ENCODE measurements at places on chromosomes 7 and 10. TPM values are rescaled to one million over a fixed set of nuclear protein-coding genes. Genes with fewer than 3 reads are reported as not detected.

GRCh38 chr10:117610321-117610720 is 67.8 kb downstream of the EMX2 start:
- no peak for DNase-seq

DNA sequence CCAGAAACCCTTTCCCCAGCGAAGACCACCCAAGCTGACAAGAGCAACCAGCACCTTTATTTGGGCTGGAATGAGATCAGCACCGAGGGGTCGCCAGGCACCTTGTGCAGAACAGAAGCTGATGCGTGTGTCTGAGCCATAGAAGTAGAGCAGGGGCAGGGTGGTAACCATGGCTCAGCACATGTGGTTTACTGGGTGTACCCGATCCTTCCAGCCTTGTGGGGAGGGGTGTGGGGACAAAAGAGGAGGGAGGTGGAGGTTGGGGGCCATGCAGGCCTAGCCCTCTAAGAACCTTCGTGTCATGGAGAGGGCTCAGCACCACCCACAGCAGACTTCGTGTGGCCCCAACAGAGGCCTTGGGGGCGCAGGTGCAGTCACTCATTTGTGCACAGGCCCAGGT is 84.0 kb upstream of the GTF2I start:
- no peak for DNase-seq

- no peak for DNase-seq
Observed at GRCh38 chr10:112955582-112956421, 5.8 kb downstream of the TCF7L2 start.

DNA sequence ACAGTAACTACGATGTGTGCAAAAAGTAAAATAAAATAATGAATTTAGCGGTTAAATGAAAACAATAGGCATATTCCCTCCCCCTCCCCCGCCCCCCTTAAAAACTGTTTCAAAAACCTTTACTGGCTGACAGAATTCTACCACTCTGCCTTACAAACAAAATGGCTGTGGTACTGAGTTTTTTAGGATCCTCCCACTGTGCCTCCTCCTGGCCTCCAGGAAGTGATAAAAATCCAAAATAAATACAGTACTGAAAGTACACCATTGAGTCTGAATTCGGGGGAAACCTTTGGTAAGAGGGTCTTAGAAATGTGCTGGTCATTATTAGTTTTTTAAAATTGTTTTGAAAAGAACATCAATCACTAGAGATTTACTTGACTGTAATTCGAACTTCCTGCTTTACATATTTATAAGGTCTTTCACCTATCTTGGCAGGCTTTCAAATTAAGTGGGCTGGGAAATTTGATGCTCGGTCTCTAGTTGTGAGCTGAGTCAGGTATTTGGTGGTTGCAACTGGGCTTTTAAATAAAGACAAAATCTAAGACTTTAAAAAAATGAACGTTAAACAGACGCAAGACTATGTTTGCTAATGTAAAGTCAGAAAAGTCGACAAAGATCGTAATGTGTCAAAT is 32.5 kb upstream of the EPC1 start:
- no peak for DNase-seq

DNA sequence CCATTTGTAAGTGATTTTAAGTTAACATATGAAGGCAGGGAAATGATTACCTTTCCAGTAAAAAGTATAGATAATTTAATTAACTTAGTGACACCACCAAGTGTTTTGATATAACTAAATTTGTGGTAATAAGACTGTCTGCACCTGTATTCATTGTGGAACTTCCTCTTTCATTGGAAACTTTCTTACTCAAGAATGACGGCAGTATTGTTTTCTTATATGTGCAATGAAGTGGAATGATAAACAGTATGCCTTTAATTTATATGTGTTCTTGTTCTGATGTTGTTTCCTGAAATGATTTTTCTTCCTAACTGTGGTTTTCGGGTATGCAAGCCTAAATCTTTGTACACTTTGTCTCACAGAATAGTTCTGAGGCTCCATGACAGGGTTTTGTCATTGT is 46.4 kb downstream of the CASD1 start:
- no peak for DNase-seq

- DNase-seq, result no peak
Observed at GRCh38 chr7:120334475-120334874, 61.5 kb downstream of the KCND2 start.

DNA sequence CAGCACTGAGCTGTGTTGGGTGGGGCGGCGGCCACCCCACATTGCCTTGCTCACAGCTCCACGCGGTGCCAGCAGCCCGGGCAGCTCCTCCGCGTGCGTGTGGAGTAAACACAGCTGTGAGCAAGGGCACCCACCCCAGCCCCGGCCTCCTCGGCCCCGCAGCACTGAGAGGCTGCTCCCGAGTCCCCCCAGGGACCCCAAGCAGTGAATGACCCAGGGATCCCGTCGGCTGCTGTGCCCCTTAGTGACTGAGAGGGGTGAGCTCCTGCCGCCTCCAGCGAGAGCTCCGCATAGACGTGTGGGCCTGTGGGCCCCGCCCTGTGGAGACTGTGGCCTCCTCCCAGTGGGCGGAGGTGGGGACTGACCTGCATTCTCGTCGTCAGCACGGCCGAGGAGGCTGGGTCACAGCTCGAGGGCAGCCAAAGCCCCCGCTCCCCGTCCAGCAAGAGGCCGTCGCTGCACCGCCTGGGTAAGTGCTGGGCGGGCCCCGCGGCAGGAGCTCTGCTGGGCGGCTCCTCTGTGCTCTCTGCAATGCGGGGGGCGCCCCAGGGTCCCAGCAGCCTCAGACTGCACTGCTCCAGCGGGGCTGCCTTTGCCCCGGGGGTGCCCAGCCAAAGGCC is 29.9 kb upstream of the UTF1 start:
- DNase-seq, result no peak

DNA sequence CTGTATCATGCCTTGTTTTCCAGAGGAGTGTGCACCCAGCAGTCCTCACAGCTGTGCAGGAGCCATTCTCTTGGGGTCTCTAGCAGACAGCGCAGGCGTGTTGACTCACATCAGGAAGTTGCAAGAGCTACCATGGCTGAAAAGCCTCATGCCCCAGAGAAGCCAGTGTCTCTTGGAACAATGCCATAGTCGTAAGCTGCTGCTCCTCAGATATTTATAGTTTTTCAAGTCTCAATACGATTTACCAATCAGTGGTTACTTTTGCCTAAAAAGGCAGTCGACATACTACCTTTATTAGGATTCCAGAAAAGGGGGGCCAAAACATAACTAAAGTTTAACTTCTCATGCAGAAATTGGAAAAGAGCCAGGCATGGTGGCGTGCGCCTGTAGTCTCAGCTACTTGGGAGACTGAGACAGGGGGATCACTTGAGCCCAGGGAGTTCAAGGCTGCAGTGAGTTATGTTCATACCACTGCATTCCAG is 407.7 kb downstream of the PARD3 start:
- no peak for DNase-seq

DNA sequence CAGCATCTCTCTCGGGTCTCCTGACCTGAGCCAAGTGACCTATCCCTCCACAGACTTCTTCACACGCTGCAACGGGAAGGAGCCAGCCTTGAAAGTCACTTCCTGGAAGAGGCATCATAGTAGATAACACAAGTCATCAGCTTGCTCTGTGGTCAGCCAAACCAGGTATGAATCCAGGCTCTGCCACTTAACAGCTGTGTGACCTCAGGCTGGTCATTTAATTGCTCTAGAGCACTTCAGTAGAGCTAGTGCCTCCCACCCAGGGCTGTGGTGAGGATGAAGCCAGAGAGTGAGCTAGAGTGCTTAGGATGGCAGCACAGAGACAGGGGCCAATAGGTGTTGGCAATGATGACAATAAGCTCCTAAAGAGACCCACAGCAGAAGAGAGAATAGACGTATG is 247.7 kb upstream of the ZMIZ1 start:
- DNase-seq, result no peak

VOPP1 gene
- total RNA-seq, result 124 TPM

PKD2L1 gene
- 0.10 TPM for total RNA-seq

CC2D2B gene
- not detected for total RNA-seq
